Urothelium cell line (cell line): ENCODE measurements at places on chromosomes 4 and X.
A peak's percentile ranks its signal among the peaks of the same experiment; 100 is the strongest.

DNA sequence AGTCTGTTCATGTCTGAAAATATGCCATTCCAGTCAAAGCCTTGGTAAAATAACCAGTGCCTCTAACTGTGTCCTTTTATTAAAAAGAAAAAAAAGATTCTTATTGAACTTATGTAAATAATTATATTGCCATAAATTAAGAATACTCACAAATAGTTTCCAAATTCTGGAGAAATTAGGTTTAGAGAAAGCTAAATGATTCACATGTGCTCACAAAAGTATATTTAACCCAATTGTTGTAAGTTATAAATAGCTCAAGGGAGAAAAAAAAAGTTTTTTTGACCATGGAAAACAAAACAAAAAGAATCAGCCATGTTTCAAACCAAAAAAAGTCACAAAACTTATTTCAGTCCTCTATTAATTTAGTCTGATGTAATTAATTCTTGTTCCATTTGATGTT is 25.3 kb upstream of the HERC6 start:
- DNase-seq = no peak

GRCh38 chrX:14440106-14440505 is 89.2 kb upstream of the GLRA2 start:
- no peak for DNase-seq

DNA sequence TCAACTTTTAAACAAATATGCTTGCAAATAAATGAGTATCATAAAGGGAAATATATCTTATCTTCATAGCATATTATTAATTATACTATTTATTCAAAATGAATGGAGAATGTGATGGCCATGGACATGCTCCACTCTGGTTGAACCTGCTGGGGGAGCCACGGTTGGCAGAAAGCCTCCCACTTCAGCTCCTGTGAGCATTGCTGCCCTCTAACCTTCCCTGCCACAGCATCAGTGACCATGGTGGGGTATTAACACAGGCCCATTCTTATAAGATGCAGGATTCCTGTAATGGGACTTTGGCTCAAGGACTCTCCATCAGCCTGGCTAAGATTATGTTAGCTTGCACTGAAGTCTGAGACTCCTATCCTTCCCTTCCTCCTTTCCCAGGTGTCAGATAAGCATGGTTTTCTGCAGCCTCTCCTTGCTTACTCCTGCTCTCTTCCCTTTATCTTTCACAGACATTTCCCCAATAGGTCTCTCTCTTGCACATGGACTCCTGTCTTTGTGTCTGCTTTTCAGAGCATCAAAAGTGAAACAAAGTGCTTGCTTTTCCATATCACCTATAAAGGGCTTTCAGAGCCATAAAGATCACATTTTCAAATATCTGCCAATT is 4.9 kb upstream of the ABRAXAS1 start:
- no peak for DNase-seq

- DNase-seq = no peak
Measured at GRCh38 chr4:124455671-124456070, 256.9 kb downstream of the ANKRD50 start.

DNA sequence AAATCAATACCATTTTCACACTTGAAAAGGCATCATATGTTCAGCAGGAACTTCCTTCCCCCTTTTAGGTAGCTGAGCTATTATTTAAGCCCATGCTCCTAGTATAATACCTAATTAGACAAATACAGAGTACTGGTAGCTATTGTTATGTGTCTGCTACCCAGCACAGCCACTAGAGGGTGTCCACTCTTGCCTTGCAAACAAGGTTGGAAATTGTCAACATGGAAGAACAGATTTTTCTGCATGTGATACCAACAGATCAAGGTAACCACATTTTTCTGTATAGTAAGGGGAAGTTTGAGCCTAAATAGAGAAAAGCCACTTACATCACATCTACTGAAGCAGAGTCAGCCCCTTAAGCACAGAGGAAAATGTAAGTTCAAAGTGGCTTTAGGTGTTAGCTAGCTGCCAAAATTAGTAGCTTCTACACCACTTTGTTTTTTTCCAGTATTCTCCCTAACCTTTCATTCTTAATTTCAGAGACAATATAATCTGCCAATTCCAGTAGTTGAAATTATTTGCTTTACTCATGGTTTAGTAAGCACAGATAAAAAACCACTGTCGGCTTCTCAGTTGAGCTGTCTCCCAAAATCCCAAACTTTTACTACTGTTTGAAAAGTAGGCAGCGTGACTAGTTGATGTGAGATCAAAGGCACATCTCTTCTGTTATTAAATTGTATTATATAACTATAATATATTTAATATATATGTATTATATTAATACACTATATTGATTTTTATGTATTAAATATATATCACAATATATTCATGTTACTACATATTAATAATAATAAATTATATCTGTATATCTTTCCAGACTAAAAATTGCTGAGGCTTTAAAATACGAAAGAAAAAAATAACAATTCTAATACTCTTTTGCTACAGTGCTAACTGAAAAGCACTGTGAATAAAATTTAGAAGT is 38.2 kb downstream of the EDNRA start:
- DNase-seq = peak; percentile 46

DNA sequence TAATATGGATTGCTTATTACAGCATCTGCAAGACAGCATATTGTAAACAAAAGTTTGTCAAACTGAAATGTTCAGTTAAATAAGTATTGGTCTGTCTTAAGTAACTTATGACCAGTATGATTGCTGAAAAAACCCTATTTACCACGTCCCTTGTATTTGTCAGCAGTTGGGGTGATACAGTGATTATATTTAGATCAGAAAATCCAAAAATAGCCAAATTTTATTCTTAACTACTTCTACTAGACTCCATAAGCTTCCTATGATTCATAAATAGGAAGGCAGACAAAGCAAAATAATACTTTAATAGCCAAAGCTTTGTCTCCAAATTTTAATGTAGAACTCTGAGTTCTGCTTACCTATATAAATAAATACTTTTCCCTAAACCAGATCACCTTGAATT is 45.3 kb downstream of the TBCK start:
- no peak for DNase-seq

GRCh38 chrX:63128509-63128908 is 222.6 kb downstream of the SPIN4 start:
- DNase-seq = peak; percentile 4

DNA sequence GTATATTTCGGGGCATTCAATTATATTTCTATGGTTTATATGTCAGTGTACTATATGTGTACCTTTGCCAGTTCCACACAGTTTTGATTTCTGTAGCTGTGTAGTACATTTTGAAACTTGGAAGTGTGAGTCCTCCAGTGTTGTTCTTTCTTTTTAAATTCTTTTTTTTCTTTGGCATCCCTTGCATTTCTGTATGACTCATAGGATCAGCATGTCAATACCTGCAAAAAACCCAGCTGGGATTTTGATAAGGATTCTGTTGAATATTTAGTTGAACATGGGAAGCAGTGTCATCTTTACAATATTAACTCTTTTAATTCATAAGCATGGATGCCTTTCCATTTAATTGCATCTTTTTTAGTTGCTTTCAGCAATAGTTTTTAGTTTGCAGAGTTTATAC is 100.0 kb downstream of the SH3BGRL start:
- DNase-seq = peak; percentile 1

- DNase-seq = no peak
Measured at GRCh38 chr4:123892368-123892976, 495.9 kb downstream of the SPRY1 start.

GRCh38 chr4:65924843-65925242 is 254.6 kb upstream of the EPHA5 start:
- DNase-seq = no peak

GRCh38 chr4:5773271-5773555 is 62.2 kb downstream of the EVC start:
- DNase-seq = no peak

GRCh38 chr4:69776696-69777095 is 16.3 kb upstream of the SULT1B1 start:
- no peak for DNase-seq

DNA sequence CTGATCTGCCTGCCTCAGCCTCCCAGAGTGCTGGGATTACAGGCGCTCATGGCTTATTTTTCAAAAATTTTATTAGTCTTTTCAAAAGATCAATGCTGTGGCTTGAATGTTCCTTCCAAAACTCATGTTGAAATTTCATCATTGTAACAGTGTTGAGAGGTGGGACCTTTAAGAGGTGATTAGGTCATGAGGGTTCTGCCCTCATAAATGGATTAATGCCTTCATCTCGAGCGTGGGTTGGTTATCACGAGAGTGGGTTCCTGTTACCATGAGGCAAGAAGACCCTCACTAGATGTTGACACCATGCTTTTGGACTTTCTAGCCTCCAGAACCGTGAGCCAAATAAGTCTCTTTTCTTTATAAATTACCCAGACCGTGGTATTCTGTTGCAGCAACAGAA is 30.3 kb downstream of the EIF2S3 start:
- DNase-seq = no peak

- peak; percentile 26 for DNase-seq
Measured at GRCh38 chrX:48761674-48762471, at the start of gene GLOD5. Gene GLOD5 (plus strand): TSS chrX:48761747. CDS start chrX:48761791, 44 bp downstream.

DNA sequence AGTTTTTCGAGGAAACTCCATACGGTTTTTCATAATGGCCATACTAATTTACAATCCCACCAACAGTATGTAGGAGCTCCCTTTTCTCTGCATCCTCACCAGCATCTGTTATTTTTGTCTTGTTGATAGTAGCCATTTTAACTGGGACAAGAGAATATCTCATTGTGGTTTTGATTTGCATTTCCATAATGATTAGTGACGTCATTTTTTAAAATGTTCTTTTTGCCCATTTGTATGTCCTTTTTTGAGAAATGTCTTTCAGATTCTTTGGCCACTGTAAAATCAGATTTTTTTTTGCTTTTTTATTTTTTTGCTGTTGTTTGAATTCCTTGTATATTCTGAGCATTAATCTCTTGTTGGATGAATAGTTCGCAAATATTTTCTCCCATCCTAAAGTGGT is 243.9 kb downstream of the TRIML1 start:
- no peak for DNase-seq

DNA sequence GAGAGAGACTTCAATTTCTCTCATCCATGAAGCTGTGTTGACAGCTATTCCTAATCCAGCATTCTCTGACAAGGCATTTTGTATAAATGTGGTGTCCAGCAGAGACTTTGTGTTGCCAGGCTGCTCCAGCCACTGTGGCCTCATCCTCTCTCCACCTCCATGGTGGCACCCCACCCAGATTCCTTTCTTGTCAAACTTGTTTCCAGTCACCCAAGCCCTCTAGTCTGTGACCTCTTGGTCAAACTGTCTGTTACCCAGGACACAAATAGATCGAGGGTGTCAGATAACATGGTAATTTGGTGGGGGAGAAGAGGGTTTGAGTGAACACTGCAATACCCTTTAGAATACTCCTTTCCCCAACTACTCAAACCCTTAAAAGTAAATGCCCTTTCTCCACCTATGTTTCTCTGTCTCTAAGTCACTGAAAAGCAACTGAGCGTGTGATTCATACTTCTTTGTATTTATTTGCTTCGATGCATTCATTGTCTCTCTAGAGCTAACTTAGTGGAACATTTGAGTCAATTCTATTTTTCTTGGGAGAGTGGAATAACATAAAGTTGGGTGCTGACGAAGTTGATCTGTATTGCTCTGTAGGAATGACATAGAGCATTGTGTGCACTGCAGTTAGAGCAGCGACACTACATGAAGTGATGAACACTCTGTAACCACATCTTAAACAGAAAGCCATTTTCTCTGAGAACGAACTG is 13.7 kb downstream of the PITX2 start:
- no peak for DNase-seq

DNA sequence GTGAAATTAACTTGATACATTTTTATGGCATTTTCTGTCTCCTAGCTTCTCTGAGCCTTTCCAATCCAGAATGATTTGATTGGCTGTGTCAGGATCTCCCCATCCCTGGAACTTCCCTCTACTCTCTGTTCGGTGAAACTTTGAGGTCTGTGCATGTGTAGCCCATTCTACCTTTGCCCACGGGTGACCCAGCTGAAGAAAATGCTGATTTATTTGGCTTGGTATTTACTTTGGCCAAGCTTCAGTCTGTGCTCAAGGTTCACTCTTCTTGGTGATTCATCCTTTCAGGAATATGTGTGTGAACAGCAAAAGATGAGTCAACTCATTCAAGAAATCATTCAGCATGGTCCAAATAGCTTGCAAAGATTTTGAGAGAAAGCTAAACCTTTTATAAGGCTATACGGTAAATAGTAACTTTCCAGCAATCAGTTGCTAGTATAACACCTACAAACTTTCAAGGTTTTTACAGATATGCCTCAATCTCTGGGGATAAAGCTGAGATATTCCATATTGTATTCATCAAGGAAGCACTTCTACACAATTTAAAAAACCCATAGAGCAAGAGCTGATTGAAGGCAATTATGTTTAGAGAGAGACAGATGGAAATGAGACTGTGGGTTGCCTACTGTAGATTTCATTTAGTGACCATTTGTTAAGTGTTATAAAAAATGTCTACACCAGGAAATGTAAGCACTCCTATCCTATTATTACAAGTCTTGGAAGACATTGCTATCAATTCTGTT is 233.9 kb upstream of the CXXC4 start:
- DNase-seq = peak; percentile 69

- peak; percentile 3 for DNase-seq
Measured at GRCh38 chrX:74242050-74242449, 61.9 kb upstream of the ZCCHC13 start.

DNA sequence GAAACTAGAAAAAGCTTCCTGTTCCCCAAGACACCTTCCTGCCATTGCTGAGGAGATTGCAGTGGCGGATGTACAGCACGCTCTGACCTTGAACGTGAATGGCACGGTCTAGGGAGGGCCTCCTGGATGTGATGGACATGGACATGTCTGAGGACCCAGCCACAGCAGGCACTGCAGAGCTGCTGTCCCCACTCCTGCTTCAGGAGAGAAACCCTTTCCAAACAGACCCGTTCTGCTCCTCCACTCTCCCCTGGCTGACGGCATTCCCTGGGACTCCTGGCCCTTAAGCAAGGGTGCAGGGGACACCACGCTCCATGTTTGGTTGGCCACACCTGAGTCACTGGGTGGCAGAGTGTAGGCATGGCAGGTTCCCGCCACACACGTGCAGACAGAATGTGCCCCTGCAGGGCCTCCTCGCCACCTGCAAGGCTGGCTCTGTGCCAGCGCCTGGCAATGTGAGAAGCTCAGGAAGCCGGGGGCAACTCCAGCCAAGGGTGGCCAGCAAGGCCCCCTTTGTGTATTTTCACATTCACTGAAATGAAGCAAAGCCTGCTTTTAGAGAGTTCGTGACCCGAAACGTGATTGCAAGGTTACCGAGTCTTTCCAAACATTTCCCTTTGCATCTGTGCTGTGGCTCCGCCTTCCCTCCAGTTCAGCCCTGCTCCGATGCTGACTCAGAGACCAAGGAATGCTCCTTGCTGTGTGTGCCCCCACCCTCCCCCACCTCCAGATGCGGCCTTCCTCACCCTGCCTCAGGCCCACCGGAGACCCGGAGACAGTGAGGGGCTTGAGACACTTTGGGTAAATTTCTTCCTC is 46.1 kb downstream of the HTRA3 start:
- DNase-seq = peak; percentile 85

- DNase-seq = peak; percentile 1
Measured at GRCh38 chrX:36414056-36414455, 494.5 kb downstream of the CFAP47 start.

GRCh38 chrX:40268188-40268520 is 170.4 kb upstream of the BCOR start:
- no peak for DNase-seq
